ENCODE measurements at places on chromosomes 7 and 10.

DNA sequence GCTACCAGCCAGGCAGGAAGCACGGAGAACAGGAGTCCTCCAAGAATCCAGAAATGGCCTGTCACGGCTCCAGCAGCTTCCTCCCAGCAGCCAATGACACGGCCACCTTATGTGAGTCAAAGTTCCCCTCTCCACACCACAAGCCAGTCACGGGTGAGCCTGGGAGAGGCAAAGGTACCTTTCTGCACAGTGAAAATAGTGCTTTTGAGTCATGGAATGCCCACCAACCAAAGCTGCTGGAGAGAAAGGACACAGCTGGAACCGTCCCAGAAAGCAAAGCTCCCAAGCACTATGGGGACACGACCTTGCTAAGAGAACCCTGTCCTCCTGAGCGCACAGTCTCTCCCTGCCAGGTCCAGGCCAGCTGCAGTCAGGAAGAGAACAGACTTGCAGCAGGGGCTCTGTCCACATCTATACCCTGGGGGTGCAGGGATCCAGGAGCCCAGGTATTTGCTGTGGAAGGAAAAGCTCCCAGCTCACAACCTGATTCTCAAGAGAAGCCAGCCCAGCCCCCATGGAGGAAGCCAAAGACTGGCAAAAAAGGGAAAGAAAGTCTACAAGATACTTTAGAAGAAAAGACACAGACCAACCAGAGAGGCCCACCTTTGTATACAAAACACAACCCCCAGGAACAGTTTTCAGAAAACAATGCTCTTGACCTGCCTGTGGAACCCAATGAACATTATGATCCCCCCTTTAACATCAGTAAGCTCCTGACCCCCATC, 24.4 kb downstream of the C10orf71 start:
- no peak for DNase-seq

- DNase-seq: no peak
Measured at GRCh38 chr10:99394256-99394655, 36.2 kb downstream of the GOT1 start.

DNA sequence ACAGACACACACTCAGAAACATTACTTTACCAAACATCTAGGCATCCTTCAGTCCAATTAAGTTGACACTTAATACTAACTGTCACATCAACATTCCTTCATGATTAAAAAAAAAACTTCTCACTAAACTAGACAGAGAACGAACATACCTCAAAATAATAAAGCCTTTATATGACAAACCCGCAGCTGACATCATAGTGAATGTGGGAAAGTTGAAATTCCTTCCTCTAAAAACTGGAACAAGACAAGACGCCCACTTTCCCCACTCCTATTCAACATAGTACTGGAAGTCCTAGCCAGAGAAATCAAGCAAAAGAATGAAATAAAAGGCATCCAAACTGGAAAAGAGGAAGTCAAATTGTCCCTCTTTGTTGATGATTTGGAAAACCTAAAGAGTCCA, 96.9 kb upstream of the PPP1R9A start:
- no peak for DNase-seq

DNA sequence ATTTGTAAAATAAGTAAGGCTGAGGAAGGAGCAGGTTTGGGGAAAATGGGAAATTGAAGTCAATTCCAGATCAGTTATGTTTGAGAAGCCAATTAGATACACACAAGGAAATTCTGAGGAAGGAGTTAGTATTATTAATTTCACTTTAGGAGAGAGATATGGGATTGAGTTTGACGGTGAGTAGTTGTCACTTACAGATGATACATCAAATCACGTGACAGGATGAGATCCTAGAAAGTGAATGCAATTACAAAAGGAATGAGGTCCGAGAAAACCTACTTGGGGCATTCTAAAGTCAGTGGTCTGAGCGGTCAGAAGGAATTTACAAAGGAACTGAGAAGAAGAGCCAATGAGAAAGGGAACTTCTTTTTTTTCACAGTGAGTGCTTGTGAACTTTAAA, 364.3 kb upstream of the TMEM229A start:
- no peak for DNase-seq

- DNase-seq: no peak
Measured at GRCh38 chr7:141275350-141275749, 201.5 kb downstream of the TMEM178B start.

DNA sequence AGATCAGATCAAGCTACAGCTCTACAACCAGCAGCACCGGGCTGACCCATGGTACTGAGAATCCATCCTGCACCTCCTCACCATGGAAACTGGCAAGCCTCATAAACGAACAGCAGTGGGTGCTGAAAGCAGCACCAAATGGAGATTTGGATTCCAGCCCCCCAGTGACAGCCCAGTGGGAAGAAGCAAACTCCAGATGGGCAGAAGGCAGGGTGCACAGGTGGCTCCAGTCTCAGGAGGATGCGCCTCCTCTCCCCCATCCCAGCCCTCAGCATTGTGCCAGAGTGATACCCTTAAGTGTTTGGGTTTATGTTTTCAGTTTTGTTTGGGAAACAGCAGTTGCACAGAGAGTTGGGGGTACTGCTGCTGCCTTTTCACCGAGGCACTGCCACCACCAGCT, 20.6 kb upstream of the SMO start:
- DNase-seq: no peak

DNA sequence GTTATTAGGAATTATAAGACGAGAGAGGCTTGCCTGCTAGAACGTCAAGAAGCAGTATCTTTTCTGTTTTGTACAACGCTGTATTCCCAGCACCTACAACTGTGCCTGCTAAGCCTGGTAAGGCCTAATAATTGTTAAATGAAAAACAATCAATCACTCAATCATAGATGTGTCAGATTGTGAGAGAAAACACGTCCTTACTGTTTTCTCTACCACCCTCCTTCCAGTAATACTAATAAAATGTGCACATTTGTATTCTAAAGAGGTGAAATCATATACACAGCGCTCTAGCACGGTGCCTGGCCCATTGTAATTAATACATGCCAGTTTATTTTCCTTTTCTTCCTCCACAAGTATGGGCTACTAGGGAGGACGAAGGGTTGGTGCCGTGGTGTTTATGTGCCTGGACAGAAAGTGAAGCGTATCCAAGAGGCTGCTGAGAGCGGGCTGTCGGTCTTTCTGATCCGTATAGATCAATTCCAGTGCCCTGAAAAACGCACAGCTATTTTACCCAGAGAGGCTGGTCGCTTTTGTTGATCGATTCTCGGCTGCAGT, 1.5 kb upstream of the AUTS2 start:
- DNase-seq: no peak

DNA sequence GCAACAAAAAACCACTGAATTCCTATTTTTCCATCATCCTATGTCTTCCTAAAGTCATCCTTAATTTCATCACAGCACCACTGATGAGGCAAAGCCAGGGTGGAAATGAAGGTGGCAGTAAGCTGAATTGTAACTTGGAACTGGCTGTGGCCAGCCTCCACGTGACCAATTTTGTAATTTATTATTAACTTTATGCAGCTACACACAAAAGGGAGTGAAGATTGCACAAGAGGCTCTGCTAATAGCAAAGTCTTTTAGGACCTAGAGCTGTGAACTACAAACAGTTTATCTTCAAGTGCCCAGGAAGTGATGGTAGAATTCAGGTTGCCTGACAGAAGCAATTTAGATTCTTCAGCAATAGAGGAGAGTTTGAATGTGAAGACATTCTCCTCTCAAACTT, 176.4 kb downstream of the CCDC71L start:
- no peak for DNase-seq
